Posterior vena cava (tissue), 2 donors: ENCODE measurements at places on chromosomes 2 and 18.

- DNase-seq, result no peak
These were observed 970.3 kb downstream of the CNTNAP5 start for GRCh38 chr2:124995185-124995912.

GRCh38 chr2:140589696-140590095 is 1541.1 kb downstream of the LRP1B start:
- no peak for DNase-seq

DNA sequence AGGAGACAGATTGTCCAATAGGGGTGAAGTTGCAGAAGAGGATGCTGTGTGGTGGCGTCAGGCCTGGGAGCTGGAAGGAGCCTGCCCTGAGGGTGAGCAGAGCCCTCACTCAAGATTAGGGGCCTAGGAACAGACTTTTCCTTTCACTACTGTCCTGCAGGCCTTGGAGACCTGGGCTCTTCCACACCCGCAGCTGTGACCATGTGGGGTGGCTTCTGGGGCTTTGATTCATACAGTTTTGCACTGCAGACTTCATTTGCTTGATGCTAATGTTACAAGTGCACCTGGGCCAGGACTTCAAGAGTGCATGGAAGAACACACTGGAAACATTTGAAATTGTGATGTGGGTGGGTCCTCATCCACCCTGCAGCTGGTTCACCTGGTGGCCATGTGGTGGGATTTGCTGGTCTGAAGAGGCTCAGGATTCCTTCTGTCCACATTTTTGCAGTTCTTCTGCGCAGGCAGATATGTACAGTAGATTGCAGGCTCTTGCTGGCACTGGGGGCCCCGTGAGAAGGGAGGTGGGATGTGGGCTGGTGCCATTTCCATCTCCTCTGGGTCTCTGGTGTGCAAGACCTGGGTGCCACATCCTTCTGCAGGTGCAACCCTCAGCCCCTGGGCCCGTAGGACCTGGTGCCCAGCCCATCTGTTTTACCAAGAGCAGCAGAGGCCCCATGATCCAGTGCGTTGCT is 9.9 kb downstream of the GLI2 start:
- no peak for DNase-seq

DNA sequence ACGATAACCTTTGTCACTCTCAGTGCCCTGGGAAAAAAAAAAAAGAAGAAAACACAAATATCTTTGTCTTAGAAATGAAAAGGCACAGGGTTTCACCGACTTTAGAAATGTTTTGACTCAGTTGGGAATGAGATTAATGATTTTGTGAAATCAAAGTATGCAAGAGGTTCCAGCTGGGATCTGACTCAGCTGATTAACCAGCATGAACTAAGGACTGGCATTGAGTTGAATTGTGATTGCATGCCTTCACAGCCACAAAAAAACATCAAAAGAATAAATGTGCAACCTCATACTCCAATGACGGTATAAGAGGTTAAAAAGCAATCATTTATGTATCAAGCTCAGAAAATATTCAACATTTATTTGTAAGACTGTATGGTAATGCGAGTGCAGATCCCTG is 566.6 kb upstream of the DSEL start:
- DNase-seq, result no peak

- no peak for DNase-seq
These were observed 4.3 kb downstream of the ZFAND2B start for GRCh38 chr2:219210886-219211362.

DNA sequence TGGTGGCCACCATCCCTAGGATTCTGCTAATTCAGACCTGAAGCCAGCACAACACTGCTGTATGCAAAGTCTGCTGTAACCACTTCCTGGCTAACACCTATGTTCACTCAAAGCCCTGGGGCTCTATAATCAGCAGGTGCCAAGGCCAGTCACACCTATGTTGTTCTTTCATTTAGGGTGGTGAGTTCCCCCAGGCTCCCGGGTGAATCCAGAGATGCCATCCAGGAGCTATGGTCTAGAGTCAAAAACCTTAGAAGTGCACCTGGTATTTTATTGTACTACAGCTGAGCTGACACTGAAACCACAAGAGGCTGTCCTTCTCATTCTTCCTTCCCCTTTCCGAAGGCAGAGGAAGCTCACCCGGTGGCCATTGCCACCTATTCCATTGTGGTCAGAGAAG is 46.2 kb upstream of the CCDC141 start:
- DNase-seq, result no peak

DNA sequence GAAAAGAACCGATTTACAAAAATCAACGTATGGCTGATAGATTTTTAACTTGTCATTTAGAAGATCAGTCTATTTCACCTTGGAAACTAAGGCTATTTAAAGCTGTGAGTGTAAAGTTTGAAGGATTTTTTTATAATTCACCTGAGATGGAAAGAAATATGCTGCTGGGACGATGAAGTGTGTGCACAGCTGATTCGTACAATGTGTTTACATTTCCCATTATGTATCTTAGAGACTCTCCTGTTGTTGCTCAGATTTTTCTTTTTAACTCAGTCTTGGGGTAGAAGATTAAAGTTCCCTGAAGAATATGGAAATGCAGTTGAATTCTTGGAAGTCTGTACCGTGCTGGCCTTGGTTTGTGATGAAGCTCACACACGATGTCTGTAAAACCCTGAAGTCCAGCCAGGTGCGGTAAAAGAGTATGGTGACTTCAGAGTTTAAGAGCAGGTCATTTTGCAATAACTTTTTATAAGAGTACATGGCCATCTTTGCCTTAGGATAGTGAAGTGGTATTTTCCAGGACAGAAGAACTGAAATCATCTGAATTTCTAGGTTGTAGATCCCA is 250.1 kb downstream of the PRKCE start:
- no peak for DNase-seq

DNA sequence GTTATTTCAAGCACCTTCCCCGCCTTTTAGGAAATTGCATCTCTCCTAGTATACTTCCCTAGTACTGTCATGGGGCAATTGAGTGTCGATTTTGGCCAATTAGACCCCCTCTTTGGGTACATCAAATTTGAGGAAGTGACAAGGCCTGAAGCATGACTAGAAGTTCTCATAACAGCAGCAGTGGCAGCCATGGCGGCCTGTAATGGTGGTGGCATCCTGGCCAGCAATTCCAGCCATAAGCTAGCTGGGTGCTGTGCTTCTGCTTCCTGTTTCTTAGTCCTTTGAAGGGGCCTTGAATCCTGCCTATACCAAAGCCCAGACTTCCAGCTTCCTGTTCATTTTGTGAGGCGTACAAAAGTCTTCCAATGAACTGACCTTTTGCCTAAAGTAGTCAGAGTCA is 523.1 kb downstream of the PLCL1 start:
- DNase-seq, result no peak

DNA sequence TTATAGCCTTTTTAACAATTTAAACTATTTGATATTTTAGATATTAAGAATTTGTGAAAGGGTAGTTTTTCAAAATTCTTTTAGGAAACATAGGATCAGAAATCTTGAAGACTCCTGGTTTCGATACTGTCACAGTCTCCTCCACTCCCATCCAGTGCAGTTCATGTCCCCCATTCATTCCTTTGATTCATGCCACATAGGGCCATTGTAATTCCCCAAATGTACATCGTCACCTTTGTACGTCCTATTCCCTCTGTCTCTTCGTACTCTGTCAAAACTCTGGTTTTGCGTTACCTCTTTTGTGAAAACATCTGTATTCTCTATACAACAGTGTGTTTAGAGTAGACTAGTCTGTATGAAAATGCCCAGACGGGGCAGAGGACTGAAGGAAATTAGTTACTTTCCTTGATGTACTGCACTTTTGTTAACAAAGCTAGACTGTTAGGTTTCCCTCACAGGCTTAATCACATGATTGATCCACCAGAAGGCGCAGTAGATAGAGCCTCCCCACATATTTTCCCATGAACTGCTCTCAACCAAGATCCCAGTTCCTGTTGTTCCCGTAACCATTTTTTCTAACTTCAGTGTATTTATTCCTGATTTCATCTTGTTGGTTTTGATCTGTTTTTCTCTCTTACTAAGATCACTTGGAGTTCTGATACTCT is 2.5 kb downstream of the MRPL35 start:
- no peak for DNase-seq

DNA sequence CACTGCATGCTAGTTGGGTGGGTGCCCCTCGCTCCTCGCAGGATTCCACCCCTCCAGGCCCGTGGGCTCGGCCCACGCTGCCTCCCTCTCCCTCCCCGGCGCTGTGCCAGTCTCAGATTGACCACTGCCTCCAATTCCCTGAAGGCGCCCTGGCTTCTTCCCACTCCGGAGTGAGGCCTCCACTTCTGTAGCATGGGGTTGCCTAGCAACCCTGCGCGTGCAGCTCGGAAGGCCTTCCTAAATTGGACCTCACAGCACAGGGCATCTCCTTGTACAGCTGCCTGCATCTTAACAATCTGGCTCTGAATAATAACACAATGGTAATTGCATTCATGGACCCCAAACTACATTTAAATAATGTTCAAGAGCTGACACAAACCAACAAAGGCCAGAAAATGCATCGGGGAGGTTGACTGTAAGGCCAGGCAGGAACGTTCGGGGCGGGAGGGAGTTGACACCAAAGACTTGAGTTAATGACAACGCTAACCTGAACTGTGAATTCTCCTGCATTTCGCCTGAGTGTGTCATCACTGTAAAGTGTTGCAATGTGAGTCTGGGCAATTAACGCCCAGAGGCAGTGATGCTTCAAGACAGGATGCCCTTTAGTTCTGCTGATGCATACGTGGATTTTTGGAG is 222.9 kb downstream of the ZBTB7C start:
- DNase-seq, result peak; percentile 79

- no peak for DNase-seq
These were observed 757.1 kb upstream of the CDH7 start for GRCh38 chr18:64993695-64994094.

GRCh38 chr2:236167297-236168109 is 683 bp downstream of the GBX2 start:
- DNase-seq, result no peak

- no peak for DNase-seq
These were observed 366.4 kb downstream of the XIRP2 start for GRCh38 chr2:167254721-167255120.

DNA sequence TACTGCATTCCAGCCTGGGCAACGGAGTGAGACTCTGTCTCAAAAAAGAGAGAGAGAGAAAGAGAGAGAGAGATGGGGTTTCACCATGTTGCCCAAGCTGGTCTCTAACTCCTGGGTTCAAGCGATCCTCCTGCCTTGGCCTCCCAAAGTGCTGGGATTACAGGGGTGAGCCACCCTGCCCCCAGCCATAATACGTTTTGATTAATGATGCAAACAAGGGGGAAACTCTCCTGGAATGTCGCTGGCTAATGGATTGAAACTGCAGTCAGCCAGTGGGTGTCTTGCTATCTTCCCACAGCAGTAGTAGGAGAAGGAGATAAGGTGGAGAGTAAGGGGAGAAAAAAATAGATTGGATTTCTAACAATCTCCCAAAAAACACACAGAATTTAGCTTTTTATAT is 9.5 kb upstream of the RTN4 start:
- DNase-seq, result no peak

DNA sequence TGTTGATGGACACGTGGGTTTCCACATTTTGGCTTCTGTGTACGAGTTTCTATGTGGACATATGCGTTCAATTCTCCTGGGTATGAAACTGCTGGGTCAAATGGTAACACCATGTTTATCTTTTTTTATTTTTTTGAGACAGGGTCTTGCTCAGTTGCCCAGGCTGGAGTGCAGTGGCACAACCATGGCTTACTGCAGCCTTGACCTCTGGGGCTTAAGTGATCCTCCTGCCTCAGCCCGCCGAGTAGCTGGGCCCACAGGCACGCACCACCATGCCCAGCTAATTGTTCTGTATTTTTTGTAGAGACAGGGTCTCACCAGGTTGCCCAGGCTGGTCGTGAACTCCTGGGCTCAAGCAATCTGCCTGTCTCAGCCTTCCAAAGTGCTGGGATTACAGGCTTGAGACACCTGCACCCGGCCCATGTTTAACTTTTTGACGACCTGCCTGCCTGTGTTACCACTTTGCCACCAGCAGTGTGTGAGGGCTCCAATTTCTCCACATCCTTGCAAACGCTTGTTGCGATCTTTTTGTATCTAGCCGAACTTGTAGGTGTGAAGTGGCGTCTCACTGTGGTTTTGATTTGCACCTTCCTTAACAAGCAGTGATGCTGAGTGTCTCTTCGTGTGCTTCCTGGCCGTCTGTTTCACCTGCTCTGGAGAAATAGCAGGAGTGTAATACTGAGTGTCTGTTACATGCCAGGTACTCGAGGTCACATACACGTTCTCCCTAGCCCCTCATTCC is 6.9 kb downstream of the HSBP1L1 start:
- DNase-seq, result peak; percentile 15

- no peak for DNase-seq
These were observed 7.4 kb upstream of the B3GNT7 start for GRCh38 chr2:231387904-231388724.

GRCh38 chr2:105652014-105652796 is 92.5 kb upstream of the NCK2 start:
- DNase-seq, result no peak

GRCh38 chr2:33015421-33016142 is 68.8 kb downstream of the LTBP1 start:
- DNase-seq, result no peak

- no peak for DNase-seq
These were observed 27.9 kb downstream of the RMND5A start for GRCh38 chr2:86747711-86748639.

- no peak for DNase-seq
These were observed 97.3 kb downstream of the MMADHC start for GRCh38 chr2:149490296-149490695.

DNA sequence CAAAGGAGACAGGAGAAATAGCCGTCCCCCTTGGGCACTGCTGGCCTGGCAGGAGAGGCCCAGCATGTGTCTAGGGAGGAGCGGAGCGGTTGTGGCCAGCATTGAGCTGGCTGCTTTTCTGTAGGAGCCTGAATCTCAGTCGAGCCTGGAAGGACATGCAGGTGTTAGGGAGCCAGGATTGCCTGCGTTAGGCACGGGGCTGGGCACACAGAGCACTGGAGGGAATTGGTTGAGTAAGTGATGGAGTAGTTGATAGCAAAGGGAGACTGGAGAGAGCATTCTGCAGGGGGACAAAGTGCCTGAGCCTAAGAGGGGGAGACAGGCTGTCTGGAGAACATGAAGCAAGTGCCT is 22.8 kb downstream of the ASAP2 start:
- peak; percentile 46 for DNase-seq

DNA sequence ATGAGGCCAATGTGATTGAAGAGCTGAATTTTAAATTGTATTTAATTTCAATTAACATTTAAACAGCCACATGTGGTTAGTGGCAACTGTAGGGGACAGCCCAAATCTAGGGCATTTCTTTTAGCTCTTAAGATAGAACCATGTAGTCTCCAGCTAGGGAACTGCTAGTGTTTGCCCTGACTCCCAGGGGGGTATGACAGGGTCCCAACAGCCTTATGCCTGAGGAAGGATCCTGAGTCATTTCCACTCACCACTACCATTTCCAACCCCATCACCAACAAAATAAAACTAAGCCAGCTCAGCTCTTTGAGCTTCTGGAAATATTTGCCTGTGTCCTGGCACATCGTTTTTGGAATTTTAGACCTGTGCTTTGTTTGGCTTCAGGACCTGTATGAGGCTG is 13.7 kb upstream of the GMCL1 start:
- no peak for DNase-seq
